Activated CD4-positive, alpha-beta T cell treated with anti-CD3 and anti-CD28 coated beads, Interleukin-2, amount 10 ng/mL, durations not matched to agents 24 days and 14 days (primary cell): ENCODE measurements at places on chromosomes 12 and 14. TPM values are rescaled to one million over a fixed set of nuclear protein-coding genes. Genes with fewer than 3 reads are reported as not detected.

Gene BCL11B
- total RNA-seq = 48.2 and 48.5 TPM in 2 replicates

DNA sequence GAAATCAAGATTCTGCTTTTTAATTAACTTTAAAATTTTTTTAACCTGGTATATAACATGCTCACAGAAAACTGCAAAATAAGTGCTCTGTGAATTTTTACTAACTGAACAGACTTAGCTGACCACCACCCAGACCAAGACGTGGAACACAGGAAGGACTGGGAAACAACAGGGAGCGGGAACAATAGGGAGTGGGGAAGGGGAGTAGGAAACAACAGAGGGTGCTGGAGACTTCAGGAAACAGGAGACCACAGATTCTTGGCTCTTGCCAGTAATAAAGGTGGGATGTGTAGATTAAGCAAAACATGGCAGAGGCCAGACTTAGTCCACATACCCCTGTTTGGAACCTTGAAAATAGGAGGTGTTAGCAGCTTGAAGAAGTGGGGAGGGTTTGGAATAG, 51.4 kb upstream of the TMCC3 start:
- no peak for DNase-seq

- DNase-seq = no peak
These were observed 29.5 kb downstream of the RIMBP2 start for GRCh38 chr12:130686511-130686991.

DNA sequence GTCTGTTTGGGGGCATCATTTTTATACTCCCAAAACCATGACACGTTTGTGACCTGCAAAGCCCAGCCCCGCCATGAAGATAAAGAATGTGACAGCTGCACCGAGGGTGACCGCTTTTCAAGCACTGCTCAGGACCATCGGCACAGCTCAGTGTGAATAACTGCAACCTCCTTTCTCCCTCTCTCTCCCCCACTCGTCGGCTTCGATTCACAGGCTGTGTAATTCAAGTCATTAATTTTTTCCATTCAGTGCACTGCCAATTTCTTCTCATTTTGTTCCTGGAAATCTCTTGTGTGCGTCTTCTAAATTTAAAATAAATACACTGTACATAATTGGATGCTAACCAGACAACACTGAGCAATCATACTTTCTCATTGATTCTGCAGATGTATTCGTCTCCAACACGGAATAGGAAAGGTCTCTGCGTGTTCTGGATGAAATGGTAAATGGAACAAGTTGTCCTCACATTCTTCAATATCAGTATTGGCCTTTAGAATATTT, 260.8 kb downstream of the TTC8 start:
- DNase-seq = no peak

DNA sequence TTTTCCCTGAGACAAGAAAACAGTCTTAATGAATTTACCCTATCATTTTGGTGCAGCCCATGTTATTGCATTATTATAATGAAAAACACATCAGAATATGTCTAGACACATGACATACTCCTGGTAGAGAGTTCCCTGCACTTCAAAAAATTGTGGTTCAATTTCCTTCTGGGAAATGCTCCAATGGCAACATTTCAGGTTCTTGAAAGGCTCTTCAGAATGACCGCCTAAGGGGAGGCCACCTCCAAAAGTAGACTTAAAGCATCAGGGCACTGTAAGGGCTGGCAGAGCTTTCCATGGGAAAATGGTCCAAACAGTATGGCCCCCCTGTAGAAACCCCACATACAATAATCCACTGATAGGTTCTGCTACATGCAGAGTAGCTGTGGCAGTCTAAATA, 110.7 kb downstream of the SLC25A21 start:
- DNase-seq = no peak

GRCh38 chr12:117481470-117481869, 120.0 kb upstream of the NOS1 start:
- no peak for DNase-seq

Gene GPRC5D
- not detected in 2 replicates for total RNA-seq

Gene BDKRB2
- total RNA-seq = not detected in 2 replicates

- DNase-seq = no peak
These were observed 3.4 kb downstream of the ABHD4 start for GRCh38 chr14:22601456-22601855.

GRCh38 chr12:77965790-77966189, 135.1 kb downstream of the NAV3 start:
- DNase-seq = no peak

GRCh38 chr14:74697543-74697942, 15.3 kb downstream of the AREL1 start:
- no peak for DNase-seq

DNA sequence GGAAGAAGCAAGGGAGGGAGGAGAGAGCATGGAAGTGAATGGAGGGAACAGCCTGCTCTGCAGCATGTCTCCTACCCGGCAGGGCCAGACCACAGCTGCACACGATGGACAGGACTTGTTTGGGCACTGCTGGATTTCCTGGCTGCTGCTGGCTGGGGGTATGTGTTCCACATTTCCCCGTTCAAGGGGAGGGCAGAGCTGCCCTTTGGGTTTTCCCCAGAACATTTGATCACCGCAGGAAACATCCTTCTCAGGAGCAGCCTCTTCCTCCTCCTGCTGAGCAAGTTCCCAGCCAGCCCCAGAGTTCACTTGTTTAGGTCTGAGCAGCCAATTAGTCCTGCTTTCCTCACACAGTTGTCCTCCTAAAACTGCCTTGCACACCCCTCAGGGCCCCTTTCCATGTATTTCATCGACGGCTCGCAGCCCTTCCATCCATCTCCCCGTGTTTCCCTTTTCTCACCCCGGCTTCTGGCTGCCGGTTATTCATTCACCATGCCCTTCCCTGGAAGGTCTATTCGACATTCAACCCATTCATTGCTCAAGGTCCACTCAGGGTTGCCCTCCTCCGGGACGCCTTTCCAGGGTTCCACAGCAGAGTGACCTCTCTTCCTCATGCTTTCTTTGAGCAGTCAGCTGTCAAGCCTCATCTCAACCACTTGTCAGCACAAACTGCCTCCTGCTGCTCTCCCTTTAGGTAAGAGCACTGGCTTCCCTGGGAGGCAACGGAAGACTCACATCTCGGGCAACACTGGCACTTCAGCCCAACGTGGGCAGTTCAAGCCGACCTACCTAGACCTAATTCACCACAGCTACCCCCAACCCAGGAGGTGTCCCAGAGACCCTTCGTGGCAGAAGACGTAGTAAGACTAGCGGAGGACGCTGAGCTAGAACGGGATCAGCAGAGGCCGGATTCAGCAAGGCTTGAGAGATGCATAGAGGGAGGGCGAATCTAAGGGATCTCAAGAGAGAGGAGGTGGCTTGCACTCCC, 20.1 kb upstream of the ANO2 start:
- no peak for DNase-seq

DNA sequence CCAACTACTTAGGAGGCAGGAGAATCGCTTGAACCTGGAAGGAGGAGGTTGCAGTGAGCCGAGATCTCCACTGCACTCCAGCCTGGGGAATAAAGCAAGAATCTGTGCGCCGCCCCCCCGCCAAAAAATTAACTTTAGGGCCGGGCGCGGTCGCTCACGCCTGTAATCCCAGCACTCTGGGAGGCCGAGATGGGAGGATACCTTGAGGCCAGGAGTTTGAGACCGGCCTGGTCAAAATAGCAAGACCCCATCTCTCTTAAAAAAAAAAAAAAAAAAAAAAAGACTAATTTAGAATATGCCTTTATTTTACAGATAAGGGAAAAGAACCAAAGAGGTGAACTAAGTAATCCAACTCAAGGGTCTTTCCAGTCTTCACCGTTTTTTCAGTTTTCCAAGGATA, 1.2 kb downstream of the KANSL2 start:
- no peak for DNase-seq

DNA sequence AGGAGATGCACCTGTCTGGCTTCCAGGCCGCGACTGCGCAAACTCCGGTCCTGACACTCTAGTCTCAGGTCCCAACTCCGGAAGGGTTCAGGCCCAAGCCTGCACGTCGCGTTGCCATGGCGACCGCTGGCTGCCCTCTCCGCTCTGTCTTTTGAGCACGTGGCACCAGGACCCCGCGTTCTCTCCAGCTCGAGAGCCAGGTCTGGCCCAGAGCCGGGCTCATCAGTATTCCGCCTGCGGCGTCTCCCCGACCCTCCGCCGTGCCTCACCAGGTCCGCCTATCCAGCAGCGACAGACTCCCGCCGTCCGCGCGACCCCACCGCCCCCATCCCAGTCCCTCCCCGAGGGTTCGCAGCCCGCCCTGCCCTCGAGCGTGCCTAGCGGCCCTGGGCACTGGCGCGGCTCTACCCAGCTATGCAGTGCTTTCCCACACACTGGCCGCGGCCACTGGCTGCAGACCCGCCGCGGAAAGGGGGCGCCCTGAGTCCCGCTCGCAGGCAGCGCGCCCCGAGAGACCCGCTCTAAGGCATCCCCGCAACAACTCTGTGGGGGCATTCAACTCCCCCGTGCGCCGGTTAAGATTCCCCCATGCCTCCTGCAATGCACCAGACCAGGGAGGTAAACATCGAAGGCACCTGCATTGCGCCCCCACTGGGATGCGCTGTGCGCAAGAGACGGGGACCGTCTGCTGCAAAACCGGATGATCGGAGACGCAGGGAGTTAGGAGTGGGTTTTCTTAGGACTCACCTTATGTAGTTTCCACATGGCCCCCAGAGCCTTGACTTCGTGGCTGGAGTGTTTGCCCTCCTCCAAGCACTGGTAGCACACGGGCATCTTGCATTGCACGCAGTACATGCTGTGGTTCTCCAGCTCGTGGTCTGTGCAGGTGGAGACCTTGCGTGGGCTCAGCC, 1.3 kb downstream of the TRIM9 start:
- peak; percentile 83 for DNase-seq
